ENCODE measurements at places on chromosomes 12 and 14. TPM values are rescaled to one million over a fixed set of nuclear protein-coding genes. Genes with fewer than 3 reads are reported as not detected.

The KTN1 gene
- total RNA-seq = 85.8 TPM

DNA sequence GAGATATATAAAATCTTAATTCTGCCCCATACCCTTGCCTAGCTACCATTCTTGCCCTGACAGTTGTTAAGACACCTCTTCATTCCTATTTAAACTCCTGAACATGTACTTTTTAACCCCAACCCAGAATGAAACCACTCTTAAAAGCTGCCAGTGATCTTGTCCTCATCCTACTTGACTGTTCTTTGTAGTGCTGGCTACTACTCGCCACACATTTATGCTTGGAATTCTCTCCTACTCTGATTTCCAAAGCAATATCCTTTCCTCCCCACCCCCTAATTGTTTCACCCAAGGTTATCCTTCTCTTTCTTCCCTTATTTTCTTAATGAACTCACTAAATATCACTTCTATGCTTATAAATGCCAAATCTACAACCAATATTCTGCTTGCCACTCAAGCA, 4.1 kb downstream of the NFYB start:
- DNase-seq = no peak

- no peak for DNase-seq
Measured at GRCh38 chr12:128543460-128543859, 276.5 kb downstream of the TMEM132C start.

The LYSET gene
- 10.8 TPM for total RNA-seq

DNA sequence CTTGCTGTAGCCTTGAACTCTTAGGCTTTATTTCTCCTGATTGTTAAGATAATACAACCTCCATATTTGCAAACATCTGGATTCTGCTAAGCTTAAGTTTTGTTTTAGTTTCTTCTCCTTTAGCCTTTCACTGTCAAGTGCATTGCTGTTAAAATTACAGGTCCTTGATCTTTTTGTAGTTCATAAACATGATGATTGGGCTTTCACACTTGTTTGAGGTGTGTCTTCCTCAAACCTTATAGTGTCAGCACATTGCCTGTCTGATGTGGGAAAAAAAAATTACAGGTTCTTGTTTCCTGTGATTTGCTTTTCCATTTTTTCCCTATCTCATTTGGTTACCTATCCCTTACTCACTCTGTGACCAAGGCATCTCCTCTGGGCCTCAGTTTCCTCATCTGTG, 59.2 kb downstream of the BICDL1 start:
- no peak for DNase-seq

The TEDC1 gene
- 53.2 TPM for total RNA-seq

- no peak for DNase-seq
Measured at GRCh38 chr12:31355747-31356107, 29.8 kb upstream of the SINHCAF start.

Data from activated CD4-positive, alpha-beta T cell treated with anti-CD3 and anti-CD28 coated beads, Interleukin-2, amount 10 ng/mL, durations not matched to agents 7 days and 5 days (primary cell).